Uterus (tissue), 4 donors: ENCODE measurements at places on chromosomes 5 and 9. TPM values are rescaled to one million over a fixed set of nuclear protein-coding genes. Genes with fewer than 3 reads are reported as not detected.

Gene IDNK
- total RNA-seq, result not detected

Gene FRMD3
- 13.3 TPM for total RNA-seq

Gene EFNA5
- total RNA-seq, result 1.2 TPM

Gene SYNPO
- 11.5 TPM for total RNA-seq

Gene FOXD4L4
- total RNA-seq, result 0.21 TPM

Gene LEAP2
- total RNA-seq, result 3.4 TPM

Gene GHR
- 1.8 TPM for total RNA-seq

Gene SPINK6
- total RNA-seq, result not detected

Gene FRMPD1
- total RNA-seq, result 0.21 TPM

DNA sequence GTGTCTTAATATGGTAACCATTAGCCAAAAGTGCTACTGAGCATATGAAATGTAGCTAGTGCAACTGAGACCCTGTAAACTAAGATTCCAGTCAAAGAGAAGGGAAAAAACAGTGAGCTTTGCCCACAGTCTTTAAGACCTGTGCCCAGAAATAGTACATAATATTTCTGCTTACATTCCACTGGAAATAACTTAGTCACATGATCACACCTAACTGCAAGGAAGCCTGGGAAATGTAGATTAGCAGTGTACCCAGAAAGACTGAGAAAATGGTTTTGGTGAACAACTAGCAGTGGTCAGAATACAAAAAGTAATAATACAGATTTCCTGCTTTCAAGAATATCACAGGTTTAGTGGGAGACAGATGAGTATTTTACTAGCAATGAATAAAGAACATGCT, 2.5 kb upstream of the CPLANE1 start:
- no peak for DNase-seq

DNA sequence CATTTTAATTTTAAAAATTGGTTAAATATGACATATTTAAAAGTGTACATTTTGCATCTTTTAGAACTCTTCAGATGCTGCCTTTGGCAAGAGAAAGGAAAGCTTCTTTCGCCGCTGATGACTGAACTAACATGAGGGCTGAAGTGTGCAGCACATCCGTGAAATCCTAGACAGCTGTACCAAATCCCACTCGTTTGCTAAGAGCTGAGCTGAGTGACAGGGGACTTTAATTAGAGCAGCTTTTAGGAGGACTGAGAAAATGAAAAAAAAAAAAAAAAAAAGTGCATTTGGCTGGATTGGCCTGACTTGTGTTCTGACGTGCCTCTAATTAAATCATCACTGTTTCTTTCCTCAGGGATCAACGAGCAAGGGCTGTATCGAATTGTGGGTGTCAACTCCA, 271.3 kb downstream of the ARHGAP26 start:
- DNase-seq, result no peak

- DNase-seq, result no peak
These were observed 22.5 kb upstream of the NIPSNAP3A start for GRCh38 chr9:104725014-104725413.

DNA sequence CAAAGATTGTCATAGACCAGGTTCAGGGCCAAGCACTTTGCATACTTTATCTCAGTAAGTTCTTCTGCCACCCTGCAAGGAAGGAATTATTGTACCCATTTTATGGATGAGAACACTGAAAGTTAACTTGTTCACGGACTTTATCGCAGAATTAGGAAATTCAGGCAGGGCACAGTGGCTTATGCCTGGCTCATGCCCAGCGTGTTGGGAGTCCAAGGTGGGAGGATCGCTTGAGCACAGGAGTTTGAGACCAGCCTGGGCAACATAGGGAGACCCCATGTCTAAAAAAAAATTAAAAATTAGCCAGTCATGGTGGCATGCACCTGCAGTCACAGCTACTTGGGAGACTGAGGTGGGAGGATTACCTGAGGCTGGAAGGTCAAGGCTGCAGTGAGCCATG, 72.4 kb downstream of the MFAP3 start:
- DNase-seq, result no peak

GRCh38 chr5:102823441-102823874, 68.4 kb downstream of the PAM start:
- no peak for DNase-seq

GRCh38 chr9:112689161-112689740, 28.7 kb downstream of the INIP start:
- DNase-seq, result no peak

DNA sequence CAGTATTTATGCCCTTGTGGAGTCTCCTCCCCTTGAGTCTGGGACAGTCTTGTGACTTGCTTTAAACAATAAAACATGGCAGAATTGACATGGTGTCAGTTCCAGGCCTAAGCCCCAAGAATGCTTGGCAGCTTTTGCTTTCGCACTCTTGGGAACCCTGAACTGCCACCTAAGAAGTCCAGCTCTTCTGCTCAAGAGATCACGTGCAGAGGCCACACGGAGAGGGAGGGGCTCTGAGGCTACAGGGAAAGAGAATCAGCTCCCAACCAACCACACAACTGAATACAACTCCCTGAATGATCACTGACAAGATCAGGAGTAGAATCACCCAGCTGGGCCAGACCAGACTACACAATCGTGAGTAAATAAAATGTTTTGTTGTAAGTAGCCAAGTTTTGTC, 97.6 kb downstream of the MED27 start:
- no peak for DNase-seq
